ENCODE measurements at places on chromosomes 7 and 10. TPM values are rescaled to one million over a fixed set of nuclear protein-coding genes. Genes with fewer than 3 reads are reported as not detected.

The ANKRD61 gene
- not detected for total RNA-seq

The POU6F2 gene
- not detected for total RNA-seq

The MKX gene
- 0.15 TPM for total RNA-seq

DNA sequence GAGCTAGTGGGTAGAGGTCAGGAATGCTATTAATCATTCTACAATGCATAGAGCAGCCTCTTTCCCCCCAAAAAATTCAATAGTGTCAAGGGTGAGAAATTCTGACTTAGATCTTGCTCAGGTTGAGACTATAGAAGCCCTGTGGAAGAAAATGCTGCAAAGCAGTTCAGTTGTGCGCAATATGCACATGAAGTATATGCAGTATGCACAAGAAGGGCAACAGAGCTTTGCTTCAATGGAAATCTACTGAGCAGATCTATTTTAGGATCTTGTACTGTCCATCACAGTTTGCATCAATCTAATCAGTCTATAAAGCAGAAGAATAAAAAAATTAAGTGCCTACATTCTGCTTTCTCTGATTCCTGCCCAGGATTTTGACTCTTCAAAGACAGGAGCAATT, 225.8 kb upstream of the STEAP1 start:
- no peak for DNase-seq
- H3K36me3 ChIP-seq, result no peaks in the 10 kb centered on the region
- peaks cover 5% of the 10 kb centered on the region for H3K27me3 ChIP-seq

The HMX3 gene
- total RNA-seq, result 0.32 TPM

- H3K4me1 ChIP-seq, result peaks cover 7% of the 10 kb centered on the region
- H3K27me3 ChIP-seq, result peaks cover 10% of the 10 kb centered on the region
- H3K27ac ChIP-seq, result no peak overlapping the region
- no peak overlapping the region for H3K4me3 ChIP-seq
- H3K36me3 ChIP-seq, result no peaks in the 10 kb centered on the region
These were observed 32.3 kb downstream of the RHOBTB1 start for GRCh38 chr10:60911715-60912114.
